ENCODE measurements at places on chromosomes 16 and 17.
A peak's percentile ranks its signal among the peaks of the same experiment; 100 is the strongest.

DNA sequence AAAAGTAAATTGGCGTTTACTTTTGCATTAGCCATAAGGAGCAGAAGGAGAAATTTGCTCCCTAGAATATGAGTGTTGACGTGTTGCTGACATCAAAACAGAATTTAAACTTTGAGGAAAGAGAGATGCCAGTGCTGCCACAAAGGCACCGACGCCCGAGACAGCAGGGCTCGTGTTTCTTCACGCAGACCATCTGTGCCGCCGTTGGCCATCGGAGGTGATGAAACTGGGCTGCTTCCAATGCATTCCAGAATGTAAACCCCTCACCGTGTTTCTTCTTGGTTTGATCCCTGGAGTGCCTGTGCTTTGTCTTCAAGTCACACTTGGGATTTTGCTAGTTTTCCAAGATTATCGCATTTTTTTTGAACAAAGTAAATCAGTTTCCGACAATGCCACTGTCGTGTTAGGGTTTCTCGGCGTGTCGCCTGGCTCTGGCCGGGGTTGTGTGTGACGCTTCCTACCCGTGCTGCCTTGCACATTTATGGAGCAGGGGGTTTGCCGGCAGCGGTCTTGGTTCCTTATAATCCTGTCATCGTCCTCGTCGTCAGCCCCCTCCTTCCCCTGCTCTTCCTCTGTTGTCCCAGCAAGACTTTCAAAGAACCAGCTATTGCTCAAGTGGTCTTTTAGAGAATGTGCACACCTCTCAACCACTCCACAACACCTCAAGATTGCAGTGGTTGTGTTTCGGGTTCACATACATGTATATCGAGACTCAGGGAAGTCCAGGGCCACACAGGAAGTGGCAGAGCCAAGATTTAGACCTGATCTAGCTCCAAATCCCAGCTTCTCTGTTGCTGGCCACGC, 103.9 kb downstream of the METRNL start:
- no peak for DNase-seq

DNA sequence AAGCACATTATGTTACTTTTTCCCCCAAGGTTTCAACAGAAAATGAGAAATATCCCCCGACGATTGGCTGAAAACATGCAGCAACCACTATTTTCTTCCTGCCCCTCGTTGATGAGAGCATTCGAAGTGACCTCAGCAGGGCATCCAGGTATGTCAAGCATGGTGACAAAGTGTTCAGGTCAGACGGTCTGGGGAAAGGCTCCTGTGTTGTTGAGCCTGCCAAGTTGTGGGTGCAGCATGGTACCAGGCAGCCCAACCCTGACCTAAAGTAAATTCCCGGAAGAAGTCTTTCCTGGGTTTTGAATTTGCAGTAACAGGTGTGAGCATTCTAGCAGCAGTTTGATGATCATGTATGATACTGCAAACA, 51.7 kb upstream of the SEC14L1 start:
- no peak for DNase-seq

DNA sequence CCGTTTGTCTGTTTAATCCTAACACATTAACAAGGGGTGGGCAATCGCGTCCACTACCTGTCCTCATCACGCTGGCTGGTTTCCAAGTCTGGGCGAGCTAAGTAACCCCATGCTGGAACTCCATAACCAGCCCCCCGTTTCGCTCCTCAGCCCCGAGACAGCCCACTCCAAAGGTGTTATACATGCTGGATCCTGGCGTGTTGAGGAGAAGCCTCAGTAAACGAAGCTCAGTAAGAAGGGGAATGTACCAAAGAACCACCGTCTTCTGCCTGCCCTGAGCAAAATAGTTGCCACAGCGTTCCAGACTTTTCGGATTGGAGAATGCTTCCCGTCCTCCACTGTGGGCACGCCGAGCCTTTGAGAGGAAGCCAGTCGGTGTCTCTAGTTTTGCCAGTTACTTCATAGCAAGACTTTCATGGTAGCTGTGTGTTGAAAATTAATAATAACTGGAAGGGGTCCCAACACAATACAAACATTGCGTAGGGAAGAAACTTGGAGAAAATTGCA, 16.1 kb upstream of the C17orf78 start:
- DNase-seq: no peak

- no peak for DNase-seq
Measured at GRCh38 chr17:57679906-57680695, 65.0 kb downstream of the CCDC182 start.

GRCh38 chr16:66429290-66429962, 2.3 kb downstream of the BEAN1 start:
- DNase-seq: no peak

DNA sequence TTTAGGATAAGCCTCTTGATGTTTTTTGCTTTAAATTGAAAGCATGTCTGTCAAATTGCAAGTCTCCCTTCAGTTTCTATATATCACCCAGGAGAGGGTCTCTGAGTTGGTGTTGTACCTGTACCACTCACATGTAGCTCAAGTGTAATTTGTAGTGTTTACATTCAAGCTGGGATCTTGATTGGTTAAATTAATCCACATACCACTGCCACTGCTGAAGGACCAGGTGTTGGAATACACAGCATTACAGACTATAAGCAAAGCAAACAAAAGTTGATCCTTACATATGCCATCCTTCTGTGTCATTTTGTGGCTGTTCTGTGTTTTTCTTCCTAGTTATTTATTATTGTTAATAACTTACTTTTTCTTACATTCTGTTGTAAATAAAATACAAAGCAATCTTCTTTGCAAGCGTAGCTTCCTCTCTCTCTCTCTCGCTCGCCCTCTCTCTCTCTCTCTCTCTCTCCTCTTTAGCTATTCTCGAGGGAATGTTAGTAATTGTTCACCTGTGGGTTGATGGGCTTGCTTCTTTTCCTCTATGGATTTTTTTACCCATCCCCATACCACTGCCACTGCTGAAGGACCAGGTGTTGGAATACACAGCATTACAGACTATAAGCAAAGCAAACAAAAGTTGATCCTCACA, 20.8 kb upstream of the NOL11 start:
- DNase-seq: no peak

- peak; percentile 36 for DNase-seq
Measured at GRCh38 chr17:82244413-82245133, 15.7 kb downstream of the SLC16A3 start.

- no peak for DNase-seq
Measured at GRCh38 chr16:49494891-49495566, 121.4 kb downstream of the C16orf78 start.

DNA sequence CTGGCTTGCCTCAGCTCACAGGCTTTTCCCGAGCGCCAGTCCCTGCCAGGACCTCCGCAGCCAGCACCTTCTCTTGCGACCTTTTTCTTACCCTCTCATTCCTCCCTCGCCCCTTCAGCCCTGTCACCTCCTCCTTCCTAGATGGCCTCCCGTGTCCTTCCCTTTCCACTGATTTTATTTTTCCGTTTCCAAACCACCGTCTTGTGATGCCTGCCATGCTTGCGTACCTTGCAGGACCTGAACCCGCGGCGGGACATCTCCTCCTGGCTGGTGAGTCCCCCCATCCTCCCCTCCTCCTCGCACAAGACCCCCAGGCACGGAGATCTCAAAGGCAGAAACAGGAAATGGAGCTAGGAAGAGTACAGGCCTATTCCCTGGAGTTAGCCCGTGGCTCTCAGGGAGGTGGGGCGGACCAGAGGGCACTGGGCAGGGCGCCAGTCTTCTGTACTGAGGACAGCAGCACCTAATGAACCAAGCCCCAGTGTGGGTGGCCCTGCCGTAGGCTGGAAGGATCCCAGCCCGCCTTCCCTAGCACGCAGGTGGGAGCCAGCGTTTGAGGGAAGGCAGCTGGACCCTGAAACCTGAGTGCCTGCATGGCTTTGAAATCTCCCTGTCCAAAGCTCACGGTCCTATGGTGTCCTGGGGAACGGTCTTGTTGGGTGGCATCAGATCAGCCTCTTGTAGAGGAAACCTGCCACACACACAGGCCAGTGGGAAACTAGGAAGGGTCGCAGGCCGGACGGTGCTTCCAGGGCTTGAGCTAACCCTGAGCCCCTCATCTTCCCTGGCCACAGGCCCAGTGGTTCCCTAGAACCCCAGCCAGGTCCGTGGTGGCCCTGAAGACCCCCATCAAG, 612 bp downstream of the CISD3 start:
- DNase-seq: peak; percentile 90

DNA sequence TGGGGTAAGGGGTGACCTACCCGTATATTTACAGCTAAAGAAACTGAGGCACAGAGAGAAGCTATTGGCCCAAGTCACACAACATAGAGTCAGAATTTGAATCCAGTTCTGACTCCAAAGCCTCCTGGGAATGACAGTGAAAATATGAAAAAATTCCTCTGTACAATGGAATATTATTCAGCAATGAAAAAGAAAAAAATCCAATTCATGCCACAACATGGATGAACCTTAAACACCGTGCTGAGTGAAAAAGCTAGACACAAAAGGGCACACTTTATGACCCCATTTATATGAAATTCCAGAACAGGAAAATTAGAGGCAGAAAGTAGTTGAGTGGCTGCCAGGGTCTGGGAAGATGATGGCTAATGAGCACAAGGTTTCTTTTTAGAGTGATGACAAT, 75.4 kb downstream of the LITAF start:
- DNase-seq: no peak

DNA sequence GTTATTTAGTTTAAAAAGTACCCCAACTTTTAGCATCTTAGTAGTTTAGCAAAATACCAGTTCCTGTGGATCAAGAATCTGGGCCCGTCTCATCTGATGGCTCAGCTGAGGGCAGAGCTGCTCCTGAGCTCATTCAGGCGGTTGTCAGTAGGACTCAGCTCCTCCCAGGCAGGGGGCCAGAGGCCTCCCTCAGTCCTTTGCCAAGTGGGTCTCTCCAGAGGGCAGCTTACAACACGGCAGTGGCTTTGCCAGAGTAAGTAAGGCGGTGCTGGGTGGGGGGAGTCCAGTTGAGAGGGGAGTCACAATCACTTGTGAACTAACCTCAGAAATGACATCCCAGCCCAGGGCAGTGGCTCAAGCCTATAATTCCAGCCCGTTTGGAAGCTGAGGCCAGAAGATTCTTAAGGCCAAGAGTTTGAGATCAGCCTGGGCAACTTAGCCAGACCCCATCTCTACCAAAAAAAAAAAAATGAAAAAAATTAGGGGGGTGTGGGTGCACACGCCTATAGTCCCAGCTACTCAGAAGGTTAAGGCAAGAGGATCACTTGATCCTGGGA, 81.5 kb upstream of the MED9 start:
- DNase-seq: no peak

GRCh38 chr16:8481810-8482209, 108.5 kb downstream of the TMEM114 start:
- DNase-seq: no peak

DNA sequence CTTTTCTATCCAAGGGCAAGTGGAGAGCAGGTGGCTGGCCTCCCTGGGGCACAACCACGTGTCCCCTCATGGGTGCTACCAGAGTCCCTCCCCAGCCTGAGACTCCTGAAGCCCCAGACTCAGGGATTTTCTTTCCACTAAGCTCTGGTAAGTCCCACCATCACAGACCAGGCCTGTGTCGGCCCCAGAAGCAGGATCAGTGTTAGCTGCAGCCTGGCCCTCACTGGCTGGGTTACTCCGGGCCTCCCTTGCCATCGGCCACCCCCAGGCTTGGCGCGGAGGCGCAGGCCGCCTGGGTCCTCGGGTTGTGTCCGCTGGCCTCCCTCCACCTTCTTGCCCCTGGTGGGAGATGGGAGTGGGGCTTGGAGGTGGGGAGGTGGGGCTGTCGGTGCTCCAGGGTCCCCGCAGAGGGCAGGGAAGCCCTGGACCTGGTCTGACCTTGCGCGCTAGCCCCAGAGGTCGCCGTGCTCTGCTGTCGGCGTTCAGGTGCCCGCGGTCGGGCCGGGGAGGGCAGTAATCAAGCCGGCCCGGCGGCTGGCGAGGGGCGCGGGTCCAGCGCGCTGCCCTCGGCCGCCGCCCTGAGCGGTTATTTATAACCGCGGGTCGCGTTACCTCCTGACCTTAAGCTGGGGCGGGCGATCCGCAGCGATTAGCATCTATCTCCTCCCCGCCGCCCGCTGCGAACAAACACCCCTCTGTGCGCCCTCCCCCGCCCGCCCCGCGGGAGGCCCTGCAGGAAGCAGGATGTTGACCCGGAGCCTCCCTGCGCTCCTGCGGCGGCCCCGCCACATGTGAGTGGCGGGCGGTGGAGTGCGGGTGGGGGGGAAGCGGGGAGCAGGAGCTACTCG, 78.1 kb upstream of the TOB1 start:
- DNase-seq: peak; percentile 89

DNA sequence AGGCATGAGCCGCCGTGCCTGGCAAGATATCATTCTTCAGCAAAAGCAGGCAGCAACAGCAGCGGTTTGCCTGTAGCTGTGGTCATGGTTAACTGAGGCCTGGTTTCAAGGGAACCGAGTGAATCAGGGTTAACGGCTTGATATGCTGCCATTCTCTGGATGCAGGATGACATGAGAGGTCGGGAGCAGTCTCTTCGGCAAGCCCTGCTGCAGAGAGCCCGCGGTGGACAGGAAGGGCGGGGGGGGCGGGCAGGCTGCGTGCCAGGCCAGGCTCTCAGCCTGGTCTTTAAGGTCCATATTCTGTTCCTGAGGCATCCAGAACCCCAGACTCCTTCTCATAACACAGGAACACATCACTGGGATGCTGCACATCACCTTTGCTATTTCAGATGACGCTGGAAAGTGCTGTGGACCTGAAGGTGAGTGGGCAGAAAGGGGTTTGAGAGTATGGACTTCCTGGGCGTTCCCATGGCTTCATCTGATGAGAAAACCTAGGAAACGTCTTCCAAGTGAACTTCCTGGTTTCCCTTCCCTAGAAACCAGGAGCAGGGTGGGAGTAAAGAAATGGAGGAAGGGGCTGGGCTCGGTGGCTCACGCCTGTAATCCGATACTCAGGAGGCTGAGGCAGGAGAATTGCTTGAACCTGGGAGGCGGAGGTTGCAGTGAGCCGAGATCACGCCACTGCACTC, 165.6 kb upstream of the RPH3AL start:
- no peak for DNase-seq

DNA sequence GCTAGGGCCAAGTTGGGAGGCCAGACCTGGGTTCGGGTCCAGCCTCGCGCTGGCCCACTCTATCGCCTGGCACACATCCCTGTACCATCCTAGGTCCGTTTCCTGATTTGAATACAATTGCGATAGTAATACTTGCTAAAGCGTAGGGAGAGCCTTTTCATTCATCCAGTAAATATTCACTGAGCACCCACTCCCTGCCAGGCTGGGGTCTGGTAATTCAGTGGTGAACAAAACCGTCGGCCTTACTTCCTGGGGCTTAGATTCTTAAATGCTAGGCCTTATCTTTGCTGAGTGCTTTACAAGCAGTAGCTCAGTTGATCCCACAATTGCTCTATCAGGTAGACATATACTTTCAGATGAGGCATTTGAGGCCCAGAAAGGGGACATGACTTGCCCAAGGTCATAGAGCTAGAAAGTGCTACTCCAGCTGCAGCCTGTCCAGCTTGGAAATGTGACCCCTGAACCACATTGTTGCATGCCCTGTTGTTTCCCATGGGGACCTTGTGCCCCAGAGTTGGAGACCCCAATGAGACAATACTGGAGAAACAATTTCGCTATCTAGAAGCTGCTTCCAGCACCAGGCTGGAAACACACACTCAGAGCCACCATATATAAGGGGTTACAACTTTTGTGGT, 691 bp downstream of the USB1 start:
- no peak for DNase-seq

- no peak for DNase-seq
Measured at GRCh38 chr16:49396206-49396720, 22.7 kb downstream of the C16orf78 start.

All from left ventricle myocardium superior (tissue), 1 donor.